Colonic mucosa (tissue), 4 donors: ENCODE measurements at places on chromosomes 4 and X.
A peak's percentile ranks its signal among the peaks of the same experiment; 100 is the strongest.

DNA sequence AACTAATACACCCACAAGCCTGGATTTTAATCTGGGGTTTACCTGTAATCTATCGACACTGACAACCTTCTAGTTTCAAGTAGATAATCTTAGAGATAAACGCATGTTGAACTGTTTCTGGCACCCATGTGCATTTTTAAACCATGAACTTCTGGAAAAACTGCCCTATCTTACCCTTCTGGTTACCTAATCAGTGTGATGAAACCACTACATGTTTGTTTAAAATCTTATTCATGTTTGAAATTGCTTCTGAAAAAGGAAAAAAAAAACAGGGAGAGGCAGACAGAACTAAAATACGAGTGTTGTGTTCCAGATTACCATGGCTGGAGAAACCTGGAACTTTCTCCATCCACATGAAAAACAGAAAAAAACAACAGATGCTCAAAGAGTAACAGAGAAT, 139.3 kb downstream of the MID1IP1 start:
- no peak for DNase-seq

GRCh38 chrX:11272290-11272689, 20.9 kb upstream of the AMELX start:
- no peak for DNase-seq

DNA sequence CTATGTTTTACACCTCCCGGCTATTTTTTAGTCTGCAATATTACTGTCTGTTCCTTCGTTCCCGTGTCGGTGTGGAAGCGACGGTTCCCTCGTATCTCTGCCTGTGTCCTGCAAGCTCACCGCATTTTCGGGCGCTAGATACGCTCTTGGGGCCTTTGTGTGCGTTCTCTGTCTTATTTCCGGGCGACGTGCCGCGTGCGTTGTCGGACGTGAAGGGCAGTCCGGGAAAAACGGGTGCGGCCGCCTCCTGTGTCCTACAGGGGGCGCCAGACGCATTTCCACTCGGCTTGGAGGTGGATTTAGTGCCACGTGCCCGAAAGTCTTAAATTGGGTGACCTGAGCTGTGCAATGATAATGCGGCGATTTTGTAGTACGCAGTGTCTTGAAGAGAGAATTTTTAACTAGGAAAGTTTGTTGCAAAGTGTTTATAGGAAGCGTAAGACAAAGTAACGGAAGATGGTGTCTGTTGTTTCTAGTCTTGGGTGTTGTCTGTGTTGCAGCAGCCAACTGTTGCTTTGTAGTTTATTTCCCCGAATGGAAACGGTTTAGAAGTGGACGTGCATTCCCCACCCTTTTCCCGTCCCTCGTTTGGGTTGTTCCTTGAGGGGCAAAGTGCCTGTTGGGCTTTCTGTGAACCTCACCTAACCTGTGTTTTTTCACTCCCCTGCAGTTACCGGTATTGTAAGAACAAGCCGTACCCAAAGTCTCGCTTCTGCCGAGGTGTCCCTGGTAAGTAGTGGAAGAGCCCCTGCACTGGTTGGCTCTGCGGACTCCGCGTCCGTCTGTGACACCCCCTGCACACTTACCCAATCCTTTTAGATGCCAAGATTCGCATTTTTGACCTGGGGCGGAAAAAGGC, 720 bp downstream of the RPL10 start:
- peak; percentile 88 for DNase-seq

DNA sequence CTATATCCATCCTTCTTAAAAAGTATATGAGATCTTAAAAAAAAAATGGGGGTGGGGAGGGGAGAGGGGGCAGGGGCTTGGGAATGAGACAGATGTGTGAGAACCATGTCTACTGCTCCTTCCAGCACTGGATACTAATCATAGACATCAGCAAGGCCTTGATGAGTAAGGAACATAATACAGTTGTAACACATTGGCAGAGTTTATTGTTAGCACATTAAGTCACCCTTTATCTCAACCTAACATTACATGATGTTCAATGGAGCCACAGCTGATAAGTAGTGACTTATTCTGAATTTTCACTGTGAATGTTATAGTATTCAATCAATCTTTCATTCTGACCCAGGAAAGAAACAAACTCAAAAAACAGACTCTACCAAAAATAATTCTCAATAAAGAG, 47.3 kb upstream of the KCNE5 start:
- DNase-seq = no peak

DNA sequence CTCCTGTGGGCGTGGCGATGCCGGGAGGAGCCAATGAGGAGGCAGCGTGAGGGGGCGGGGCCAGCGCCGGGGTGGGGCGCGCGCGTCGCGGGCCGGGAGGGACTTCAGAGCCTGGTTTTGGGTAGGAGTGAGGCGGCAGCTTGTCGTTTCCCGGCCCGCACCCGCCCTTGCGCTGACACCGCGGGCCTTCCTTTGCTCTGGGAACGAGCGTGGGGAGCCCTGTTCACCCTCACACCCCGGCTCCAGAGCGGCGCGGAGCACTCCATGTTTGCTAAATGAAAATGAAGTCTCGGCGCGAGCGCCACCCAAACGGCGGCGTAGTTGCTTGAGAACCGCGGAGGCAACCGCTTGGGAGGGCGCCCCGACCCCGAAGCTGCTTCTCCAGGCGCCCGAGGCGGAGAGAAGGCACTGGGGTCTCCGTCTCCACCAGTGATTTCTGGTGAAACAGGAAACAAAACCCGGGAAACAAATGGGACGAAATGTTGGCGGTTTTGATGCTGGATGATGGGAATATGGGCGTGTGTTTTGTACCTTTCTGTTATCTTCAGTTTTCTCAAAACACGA, 497 bp upstream of the GRPEL1 start:
- DNase-seq = no peak

- DNase-seq = no peak
Measured at GRCh38 chr4:147118528-147118927, 172.9 kb upstream of the TTC29 start.

DNA sequence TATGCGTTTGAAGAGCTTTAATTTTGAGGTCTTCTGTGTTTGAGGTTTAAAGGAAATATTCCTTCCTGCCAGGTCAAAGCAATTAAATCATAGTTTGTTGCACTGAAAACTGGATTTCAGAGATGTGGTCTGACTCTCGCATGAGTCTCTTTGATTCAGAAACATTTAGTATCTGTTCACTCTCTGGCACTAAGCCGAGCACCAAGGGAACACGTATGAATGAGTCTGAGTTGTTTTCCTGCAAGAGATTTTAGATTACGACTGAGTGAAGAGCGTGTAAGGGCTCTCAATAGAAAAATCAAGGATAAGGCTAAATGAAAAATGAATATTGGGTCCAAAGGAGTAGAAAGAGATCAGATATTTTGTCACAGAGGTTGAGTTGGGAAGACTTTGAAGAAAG, 875.4 kb upstream of the PRKX start:
- DNase-seq = no peak

- DNase-seq = no peak
Measured at GRCh38 chrX:22338740-22339139, 66.0 kb downstream of the CBLL2 start.

DNA sequence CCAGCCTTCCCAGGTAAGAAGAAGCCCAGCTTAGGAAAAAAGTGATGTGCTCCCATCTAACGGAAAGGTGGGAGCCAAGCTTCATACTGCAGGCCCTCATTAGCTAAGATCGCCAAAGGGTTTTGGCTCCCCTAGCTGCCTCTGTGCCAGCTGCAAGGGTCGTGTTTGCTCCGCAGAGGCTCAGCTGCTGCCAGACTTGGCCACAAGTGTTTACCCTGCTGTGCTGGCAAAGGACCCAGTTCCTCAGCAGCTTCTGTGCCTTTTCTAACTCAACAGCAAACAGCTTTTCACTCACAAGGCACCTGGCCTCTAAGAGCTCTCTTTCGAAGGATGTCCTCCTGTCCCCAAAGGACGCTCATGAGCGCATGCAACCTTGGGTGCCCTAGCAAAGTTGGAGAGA, 12.2 kb upstream of the VMA21 start:
- DNase-seq = no peak

DNA sequence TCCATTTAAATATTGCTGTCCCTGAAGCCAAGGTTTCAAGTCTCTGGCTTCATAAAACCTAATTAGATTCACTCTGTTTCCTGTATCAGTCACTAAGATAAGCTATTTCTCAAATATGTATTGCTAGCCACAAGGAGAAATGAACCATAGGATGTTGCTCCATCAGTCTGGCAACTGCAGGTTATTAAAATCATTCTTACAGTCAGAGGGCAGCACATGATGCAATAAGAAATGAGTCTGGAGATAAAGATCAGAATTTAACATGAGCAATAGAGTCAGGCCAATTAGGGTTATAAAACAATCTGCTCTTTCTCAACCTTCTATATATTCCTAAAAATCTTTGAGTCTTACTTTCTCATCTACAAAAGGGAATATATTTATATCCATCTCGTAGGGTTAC, 7.2 kb downstream of the PRKG2 start:
- DNase-seq = no peak

- DNase-seq = no peak
Measured at GRCh38 chr4:3420956-3421355, 20.8 kb upstream of the HGFAC start.

DNA sequence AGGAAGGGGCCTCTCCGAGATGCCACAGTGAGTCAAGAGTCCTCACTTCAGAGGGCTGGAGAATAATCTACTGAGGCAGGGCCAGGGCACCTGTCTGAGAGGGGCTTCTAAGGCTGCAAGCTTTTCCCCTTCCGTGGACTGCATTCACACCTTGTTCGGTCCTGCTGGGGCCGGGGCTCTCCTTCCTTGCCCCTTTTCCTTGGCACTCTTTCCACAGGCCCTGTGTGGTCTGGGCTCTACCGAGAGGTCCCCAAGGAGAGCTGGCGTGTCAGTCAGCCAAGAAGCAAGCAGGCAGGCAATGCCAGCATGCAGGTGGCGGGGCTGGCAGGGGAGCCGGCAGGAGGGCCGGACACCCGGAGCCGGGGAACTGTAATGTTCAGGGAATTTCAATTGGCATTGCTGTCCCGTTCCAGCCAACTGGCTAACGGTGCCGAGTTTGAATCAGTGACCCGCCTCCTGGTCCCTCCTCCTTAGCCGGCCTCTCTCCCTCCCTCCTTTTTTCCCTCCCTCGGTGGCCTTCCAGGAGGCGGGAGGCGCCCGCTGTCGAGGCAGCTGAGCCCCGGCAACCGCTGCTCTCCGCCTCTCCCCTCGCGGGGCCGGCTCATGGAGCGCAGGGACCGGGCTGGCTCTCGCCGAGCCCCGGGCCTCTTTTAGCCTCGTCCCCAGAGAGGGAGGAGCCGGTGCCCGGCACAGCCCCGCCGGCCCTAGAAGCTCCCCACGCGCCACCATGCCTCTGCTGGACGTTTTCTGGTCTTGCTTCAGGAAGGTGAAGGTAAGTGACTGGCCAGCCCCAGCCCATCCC, at the start of gene STARD8:
TSS of gene STARD8 (plus strand) at position 511 of the 802 bp plus-strand sequence. CDS start at position 728, 217 bp downstream.
- DNase-seq = no peak

GRCh38 chr4:127015667-127016117, 617.1 kb upstream of the INTU start:
- no peak for DNase-seq

DNA sequence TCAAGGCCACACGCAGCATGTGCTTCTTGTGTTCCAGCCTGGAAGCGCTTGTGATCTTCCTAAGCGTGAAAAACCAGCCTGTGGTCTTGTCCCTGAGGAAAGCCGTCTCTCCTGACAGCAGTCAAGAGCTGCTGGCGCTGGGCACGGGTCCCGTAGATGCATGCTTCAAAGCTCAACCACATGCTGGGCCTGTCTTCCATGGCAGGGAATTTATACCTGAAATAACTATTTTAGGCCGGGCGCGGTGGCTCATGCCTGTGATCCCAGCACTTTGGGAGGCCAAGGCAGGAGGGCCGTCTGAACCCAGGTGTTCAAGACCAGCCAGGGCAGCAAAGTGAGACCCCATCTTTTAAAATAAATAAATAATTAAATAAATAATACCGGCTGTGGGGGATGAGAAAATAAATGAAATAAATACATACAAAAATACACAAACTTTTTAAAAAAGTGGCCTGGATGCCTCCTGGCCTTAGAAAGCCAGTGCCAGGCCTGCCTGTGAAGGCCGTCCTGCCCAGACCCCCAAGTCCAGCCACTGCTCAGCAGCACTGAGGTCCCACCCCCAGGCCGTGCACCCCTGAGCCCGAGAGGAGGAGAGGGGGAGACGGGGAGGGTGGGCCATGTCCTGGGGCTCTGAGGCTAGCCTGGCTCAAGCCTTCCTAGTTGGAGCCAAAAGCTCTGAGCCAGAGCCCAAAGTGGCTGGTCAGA, 10.4 kb downstream of the LRPAP1 start:
- DNase-seq = no peak

DNA sequence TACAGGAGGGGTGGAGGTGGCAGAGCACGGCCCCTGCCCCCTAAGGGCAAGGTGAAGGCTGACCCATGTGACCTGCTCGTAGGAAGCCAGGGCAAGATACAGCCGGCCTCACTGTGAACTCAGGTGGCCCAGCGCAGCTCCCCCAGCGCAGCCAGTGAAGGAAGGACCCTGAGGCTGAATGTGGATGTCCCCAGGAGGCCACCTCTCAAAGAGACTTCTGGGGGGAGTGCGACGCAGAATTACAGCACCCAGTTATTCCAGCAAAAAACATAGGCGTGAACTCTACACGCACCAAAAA, 52.6 kb downstream of the ZFYVE28 start:
- no peak for DNase-seq

GRCh38 chrX:88101968-88102367, 584.4 kb downstream of the KLHL4 start:
- no peak for DNase-seq

GRCh38 chrX:14897042-14897441, 23.8 kb downstream of the MOSPD2 start:
- DNase-seq = no peak

DNA sequence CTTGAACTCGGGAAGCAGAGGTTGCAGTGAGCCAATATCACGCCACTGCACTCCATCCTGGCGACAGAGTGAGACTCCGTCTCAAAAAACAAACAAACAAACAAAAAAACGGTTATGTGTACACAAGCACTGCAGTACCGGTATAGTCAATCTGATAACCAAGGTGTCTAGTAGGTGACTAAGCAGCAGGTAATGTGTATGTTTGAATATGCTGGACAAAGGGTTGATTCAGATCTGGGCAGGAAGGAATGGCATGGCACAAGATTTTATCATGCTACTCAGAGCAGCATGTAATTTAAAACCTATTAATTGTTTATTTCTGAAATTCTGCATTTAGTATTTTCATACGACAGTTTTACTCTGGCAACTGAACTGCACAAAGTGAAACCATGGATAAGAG, 41.7 kb downstream of the MAGEC1 start:
- no peak for DNase-seq

- DNase-seq = no peak
Measured at GRCh38 chrX:9369802-9370291, 95.0 kb upstream of the TBL1X start.

DNA sequence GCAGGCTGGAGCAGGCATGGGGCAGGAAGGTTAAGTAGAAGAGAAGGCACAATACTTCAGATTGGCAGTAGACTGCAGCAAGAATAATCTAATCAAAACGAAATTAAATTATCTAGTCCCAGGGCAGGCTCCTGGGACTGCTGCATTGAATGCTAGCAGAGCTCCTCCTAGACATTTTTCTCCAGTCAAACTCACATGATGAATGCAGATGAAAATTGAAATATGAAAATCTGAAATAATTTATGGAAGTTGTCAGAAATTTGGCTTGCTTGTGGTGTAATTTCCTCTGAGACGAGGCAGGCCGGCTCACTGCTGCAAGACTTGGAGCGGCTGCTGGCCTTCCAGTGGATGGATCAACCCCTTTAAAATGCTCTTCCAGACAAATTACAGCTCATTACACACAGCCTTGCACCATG, 78.0 kb upstream of the TMEM33 start:
- no peak for DNase-seq
